Neural crest cell (in vitro differentiated cells): ENCODE measurements at places on chromosomes 1 and 21.

DNA sequence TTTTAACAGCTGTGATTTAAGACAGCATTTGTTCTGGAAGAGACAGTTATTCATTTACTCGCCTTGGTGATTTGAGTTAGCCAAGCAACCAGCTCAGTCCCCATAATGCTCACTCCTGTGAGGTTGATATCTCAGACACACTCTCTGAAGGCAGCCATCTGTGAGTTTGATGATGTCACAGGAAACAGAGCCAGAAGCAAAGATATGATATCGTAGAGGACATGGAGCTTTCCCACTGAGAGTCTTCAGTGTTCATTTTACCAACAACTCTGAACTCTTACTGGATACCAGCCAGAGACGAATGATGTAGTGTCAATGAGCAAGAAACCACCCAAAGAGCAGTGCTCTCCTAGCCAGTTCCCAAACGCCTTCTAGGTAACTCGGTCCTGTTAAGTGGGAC lies 219.4 kb downstream of the SLC35F3 start:
- no peak for DNase-seq

- no peak for DNase-seq
Measured at GRCh38 chr1:180922631-180923015, 9.9 kb downstream of the KIAA1614 start.

DNA sequence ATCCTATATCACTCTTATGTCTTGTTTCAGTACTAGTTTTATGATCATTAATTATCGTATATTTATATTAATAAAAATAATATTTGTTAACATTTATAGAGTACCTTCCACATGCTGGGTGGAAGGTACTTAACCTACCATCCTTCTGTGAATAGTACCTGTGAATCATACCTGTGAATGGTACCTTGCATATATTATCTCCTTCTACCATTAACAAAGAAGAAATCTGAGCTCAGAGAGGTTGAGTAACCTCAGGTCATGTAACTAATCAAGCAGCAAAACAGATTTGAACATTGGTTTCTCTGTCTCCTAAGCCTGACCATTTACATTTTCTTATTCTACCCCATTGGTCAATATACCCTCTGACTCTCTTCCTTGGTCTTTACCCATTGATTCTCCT lies 174.4 kb upstream of the UBE2U start:
- no peak for DNase-seq

- DNase-seq = no peak
Measured at GRCh38 chr1:110502402-110503151, 16.4 kb downstream of the KCNA10 start.

- no peak for DNase-seq
Measured at GRCh38 chr1:214664651-214665433, 61.8 kb downstream of the CENPF start.

GRCh38 chr1:42924851-42925760 lies 33.6 kb downstream of the SLC2A1 start:
- no peak for DNase-seq

DNA sequence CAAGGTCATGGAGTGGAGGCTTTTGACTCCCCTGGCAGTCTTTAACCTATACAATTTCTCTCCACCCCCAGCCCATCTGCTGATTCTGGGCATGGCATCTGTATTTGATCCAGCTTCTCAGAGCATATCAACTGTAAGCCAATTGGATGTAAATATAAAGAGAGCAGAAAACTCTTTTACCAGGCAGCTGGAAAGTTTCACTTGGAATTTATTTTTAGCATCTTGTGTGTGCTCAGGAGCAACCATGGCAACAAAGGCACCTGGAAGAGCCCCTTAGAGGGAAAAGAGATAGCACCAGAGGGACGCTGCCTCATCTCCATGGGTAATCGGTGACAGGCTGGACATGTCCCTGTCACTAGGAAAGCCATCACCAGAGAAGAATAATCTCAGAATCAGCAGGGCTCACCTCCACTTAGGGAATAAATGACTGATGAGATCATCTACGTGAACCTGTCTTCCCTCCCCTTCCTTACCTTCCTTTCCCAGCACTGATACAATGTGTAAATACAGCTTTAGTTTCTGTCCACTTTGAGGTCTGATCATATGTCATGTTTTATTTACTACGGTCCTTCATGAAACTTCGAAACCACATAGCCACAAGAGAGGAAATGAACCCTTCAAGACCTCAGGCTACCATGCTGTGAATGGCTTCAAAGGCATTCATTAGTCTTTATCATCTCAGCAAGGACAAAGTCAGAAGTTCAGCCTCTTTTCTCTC lies 25.3 kb upstream of the SIPA1L2 start:
- no peak for DNase-seq

- DNase-seq = no peak
Measured at GRCh38 chr1:64891448-64891825, 74.9 kb downstream of the JAK1 start.

GRCh38 chr1:24801176-24801575 lies 55.9 kb downstream of the CLIC4 start:
- DNase-seq = no peak

DNA sequence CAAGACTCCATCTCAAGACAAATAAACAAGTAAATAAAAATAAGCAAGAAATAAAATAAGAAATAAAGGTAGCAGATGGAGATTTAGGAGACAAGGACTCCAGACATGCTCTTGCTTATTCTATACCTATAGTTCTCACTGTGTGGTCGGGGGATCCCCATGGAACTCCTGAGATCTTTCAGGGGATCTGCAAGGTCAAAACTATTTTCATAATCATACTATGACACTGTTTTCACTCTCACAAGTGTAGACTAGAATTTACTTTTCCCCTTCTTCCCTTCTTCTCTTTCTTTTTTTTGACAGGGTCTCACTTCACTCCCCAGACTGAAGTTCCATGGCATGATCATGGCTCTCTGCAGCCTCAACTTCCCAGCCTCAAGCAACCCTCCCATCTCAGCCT lies 29.8 kb upstream of the NLRP3 start:
- no peak for DNase-seq

DNA sequence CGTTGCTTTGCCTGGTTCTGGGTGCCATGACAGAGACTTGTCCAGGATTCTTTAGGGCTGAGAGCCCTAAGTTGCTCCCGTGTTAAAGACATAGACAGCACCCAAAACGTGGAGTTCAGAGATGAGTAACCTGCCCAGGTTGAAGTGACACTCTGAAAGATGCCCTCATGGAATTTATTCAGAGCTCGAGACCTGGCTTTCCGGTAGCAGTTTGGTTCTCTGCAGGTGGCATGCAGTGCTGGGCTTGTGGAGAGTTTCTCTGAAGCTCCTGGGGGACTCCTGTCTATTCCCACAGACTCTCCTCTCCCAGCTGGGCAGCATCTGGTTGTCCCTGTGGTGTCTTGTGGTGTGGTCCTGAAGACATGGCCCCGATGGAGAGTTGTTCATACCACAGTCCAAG lies 241.0 kb downstream of the RHOU start:
- DNase-seq = no peak

DNA sequence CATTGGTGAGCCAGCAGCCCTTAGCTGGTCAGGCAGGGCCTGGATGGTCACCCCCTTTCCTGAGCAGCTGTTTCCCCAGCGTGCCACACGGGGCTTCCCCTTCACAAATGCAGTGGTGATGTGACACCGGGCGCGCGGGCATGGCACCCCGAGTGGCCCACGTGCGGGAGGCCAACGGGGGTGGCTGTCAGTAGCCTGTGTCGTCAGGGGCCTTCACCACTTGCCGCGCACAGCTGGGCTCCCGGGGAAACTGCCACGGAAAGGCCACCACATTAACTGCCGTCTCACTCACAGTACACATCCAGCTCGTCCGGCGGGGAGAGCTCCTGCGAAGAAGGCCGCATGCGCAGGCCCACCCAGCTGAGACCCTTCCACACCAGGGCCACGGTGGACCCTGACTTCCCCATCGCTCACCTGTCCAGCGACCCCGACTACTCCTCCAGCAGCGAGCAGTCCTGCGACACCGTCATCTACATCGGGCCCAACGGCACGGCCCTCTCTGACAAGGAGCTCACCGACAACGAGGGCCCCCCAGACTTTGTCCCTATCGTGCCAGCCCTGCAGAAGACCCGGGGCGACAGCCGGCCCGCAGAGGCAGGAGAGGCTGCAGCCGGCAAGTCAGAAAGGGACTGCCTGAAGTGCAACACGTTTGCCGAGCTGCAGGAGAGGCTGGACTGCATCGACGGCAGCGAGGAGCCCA lies 530.5 kb downstream of the KIF26B start:
- DNase-seq = no peak

DNA sequence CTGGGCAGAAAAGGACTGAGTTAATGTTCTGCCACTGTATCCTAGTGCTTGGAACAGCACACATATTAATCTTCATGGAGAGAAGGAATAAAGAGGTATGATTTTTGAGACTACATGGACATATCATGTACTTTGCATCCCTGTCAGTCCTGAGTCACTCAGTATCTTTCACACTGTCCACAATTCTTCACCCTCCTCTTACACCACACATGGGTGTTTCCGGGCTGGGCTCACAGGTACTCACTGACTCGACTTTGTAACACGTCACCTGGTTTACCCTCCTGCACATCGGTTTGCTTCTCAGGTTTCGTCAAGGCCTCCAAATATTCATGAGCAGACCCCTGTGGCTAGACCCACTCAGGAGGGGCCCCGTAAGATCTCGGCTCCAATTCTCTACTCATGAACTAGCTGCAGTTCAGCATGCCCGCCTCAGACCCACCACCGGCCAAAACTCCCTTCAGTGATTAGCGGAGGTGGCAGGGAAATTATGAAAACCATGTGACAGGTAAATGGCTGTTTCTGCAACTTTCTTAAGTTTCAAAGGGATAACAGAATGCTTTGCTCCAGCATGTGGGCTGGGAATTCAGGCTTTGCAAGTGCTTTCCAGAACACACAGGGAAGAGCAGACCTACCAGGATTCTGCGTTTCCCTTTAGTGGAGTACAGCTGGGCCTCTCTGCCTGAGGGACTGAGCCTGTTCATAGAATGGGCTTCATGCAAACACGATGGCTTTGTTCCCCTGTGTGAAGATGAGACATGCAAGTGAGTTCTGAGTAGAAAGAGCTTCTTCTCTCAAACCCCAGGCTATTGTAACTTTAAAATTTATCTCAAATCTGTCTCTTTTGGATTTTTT lies 31.3 kb upstream of the TRABD2B start:
- DNase-seq = no peak
